ENCODE measurements at places on chromosomes 12 and 14.

- no peak for DNase-seq
Observed at GRCh38 chr14:103141117-103141796, 18.0 kb downstream of the TNFAIP2 start.

- no peak for DNase-seq
Observed at GRCh38 chr12:109736552-109737108, 23.0 kb downstream of the FAM222A start.

DNA sequence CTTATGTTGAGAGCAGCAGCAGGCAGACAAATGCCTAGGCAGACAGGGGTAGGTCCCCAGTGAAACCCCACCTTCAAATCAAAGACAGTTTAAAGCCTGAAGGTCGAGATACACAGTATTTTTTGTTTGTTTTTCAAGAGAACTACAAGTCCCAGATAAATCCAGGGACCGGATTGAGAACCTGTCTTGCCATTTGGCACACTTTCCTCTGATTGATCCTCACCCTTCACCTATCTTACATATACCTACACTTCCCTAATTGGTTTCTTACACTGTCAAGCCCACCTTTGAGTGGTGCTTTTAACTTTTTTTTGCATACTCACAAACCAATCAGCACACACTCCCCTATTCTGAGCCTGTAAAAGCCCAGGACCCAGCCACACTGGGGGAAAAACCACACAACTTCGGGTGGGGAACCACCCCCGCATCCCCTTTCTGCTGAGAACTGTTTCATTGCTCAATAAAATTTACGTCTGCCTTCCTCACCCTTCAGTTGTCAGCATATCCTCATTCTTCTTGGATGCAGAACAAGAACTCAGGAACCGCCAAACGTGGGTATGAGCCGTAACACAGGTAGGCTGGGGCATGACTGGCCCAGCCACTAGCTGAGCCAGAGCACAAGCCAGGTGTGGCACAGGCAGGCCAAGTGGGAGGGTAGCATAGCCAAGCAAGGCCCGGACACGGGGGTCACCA, 11.1 kb downstream of the DICER1 start:
- DNase-seq = no peak

DNA sequence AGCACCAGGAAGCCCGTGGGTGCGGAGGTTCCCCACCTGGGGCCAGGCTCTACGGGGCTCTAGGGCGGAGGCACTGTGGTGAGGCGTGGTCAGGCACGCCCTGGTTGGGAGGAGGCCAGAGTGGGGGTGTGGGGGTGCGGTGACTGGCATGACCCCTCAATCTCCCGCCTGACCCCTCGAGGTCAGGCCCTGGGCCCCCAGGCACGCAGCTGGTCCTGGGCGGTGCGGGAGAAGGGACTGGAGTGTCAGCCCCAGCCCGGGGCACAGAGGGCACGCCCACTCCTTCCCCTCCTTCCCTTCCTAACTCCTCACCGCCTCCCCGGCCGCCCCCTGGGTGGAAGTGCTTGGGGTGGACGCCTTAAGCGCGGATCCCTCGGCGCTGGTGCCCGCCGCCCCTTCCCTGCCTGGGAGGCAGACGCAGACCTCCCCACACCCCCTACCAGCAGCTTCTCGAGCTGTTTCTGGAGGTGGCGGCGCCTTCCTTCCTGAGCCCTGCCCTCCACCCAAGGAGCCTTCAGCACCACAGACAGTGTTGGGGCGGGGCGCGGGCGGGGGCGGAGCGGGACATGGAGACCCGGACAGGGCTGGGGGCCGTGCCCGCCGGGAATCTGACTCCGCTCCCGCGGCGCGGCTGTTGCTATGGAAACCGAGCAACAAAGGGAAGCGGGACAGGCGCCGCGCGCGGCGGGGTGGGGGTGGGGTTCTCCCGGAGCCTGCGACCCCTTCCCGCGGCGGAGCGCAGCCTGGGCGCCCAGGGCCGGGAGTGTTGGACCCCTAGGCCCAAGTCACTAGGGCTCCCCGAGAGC, 741 bp upstream of the CRIP2 start:
- peak; percentile 83 for DNase-seq

DNA sequence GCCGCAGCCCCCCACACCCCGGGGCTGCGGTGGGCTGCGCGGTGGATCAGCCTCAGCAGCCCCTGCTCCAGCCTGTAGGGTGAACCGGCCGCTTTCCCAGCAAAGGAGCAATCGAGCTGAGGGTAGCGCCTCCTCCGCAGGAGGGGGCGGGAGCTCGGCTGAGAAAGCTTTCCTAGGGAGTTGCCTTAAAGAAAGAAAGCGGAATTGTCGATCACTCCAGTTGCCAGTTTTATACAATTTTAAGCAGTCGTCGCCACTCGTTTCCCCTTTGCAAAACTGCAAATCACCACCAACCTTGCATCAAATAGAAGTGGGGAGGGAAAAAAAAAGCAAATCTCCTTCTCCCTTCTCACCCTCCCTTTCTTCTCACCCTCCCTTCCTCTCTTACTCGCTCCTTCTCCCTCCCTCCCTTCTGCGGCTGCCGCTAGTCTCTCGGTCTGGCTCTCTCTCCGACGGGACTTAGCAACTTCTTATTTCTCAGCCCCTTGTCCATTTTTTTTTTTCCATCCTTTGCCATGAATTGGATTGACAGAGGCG, at the start of gene PDE3A:
Gene PDE3A, plus strand, starts transcription at position 424 of the 537 bp plus-strand sequence. CDS start 748 bp downstream, outside the sequence.
- DNase-seq = no peak

DNA sequence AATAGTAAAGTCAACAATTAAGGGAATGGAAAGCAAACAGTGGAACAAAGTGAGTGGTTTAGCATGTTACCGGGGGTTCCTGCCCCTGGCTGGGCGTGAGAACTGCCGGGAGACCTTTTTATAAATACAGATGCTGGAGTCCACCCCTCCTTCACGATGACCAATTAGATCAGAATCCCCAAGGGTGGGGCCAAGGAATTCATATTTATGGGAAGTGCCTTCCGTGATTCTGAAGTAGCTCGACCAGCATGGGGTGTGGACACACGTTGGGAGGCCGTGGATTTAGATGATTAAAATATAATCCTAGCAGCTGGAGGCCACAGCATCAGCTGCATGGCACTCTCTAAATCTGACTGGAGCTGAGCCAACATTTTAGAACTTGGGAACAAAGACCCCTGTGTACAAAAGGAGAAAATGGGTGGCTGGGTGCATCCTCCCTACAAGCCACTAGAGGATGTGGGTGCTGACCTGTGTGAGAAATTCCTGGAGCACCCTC, 87.9 kb downstream of the SRRM4 start:
- DNase-seq = no peak

- DNase-seq = no peak
Observed at GRCh38 chr14:96052541-96053247, 13.5 kb downstream of the C14orf132 start.

- DNase-seq = no peak
Observed at GRCh38 chr14:89574420-89574819, 157.4 kb upstream of the FOXN3 start.

DNA sequence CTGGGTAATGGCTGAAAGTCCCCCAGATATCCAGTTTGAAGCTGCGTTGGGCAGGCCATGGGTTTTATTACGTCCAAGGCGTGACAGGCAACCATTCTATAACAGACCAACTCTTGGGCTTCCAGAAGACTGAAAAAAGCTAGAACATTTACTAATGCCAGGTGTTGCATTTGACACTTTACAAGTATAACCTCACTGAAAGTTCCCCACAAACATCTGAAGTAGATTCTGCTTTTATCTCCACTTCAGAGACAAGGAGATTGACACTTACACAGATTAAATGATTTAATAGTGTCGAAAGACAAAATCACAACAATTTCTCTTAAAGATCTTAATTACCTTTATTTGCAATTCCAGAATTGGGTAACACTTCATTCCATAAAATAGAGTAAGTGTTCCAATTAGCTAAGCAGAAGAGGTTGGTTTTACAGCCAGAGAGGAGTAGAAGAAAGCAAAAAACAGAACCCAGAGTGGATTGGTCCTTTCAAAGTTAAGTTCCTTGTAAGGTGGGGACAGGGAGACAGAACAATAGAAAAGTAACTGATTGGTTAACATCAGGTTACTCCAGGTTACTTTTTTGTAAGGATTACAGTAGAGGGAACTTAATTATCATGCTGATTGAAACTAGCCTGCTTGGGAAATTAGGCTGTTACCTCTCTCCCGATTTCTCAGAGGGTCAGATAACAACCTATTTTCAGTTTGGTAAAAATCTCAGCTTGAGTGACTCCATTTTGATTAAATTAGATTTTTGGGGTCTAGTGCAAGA, 11.3 kb downstream of the SOCS2 start:
- DNase-seq = no peak

GRCh38 chr14:104355101-104356019, 217.0 kb downstream of the KIF26A start:
- DNase-seq = no peak

GRCh38 chr12:127830065-127830460, 436.9 kb upstream of the TMEM132C start:
- no peak for DNase-seq

DNA sequence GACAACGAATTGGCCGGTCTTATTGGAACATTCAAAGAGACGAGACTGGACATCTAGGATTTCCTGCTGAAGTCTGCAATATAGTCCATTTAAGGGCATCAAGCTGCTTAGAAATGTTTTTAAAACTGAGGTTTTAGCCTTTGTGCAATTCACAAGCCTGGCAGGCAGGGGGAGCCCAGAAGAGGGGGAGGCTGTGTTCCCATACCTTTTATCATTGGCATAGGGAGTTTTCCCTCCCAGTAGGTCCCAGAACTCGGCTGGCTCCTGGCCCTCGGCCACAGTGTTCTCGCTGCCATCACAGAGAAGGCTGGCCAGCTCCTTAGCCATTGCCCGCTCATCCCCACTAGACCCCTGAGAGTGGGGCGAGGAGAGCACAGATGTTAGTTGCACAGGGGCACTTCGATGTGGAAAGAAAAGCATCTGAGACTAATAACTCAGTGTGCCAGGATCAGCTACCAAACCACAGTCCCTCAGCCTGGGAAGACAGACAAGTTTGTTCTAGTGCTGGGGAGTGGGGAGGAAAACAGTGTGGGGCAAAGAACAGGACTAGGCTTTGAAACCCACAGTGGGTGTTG, 15.1 kb downstream of the AVIL start:
- no peak for DNase-seq

DNA sequence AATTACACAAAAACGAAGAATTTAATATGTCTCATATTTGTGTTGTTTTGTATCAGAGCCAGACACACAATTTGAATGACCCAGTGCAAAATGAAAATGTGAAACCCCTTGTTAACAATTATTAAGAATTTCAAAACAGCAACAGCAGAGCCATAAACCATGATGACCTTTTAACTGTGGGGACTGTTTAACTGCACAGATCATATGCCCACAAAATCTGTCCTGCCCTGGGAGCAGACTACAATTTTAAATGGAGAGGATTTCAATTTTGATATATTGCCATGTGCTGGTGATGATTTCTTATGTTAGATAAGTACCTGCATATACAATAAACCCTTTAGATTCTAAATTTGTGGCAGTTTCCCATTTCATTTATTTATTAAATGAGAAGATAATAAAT, 455.5 kb upstream of the MGAT4C start:
- DNase-seq = no peak

DNA sequence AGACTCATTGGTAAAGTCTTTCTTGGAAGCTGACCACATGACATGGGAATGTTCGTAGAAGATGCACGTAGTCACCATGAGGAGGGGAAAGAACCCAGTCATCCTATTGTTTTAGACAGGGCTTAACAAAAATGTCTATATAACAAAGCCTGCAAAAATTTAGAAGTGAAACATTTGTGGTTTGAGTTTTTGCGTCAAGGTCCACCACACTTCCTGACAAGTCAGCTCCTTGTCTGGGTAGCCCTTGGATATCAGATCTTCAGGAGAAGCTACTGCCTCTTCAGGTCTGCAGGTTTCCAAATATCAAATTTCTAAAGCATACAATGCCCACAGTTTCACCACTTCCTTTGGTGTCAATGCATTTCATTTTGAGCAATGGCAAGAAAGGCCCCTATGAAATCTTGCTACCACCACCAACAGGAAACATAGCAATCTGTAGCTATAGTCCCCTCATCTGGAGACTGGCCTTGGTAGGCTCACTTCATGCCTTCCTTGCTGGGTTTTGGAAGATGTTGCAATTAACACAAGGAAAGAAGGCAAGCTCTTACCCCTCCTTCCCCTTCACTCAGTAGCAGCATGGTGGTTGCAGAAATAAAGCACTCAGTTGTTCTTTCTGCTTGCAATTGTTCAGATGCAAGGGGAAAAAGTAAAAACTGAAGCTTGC, 235.2 kb downstream of the PCNX1 start:
- no peak for DNase-seq

DNA sequence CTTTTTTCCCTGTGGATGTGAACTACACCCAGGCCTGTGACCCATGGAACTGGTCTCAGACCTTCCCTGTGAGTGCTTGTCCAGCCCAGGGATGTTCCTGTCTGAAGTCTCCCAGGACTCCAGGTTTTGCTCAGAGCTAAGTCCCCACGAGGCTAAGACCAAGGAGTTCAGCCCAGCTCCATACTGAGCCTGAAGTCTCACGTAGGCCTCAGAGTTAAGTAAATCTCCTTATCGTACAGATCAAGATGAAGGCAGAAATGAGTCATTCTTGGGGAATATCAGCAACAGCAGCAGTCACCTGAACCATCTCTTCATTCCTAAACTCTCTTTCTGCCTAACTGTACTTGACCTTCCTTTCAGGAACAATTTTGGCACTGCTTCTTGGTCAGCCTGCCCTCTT, 139.8 kb downstream of the ANO6 start:
- DNase-seq = no peak

DNA sequence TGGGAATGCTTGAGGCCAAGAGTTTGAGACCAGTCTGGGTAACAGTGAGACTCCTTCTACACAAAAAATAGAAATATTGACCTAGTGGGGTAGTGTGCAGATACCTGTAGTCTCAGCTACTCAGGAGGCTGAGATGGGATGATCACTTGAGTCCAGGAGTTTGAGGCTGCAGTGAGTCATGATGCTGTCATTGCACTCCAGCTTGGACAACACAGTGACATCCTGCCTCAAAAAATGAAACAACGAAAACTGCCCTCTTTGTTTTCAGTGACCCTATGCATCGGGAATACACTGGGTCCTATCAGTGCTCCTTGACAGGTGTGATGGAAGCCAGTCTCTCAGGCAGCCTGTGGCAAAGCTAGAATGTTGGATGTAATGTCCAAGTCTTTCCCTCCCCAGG, 311.5 kb upstream of the OR4E1 start:
- no peak for DNase-seq

DNA sequence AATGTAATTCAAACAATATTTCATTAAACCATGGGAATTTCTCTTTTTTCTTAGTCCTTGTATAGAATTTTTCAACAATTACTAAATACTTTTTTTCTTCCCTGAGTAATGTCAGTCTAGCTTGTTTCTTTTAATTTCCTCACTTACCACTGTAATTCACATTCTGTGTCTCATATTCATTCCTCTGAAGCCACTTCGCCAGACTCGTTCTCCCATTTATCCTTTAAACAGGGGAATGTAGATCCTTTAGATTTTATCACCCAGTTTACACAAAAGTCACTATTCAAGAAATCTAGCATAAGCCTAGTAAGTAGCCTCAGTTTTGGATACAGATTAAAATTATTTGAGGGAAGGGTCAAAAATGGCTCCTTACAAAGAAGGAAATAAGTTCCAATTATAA, 6.8 kb downstream of the USP15 start:
- no peak for DNase-seq

- no peak for DNase-seq
Observed at GRCh38 chr14:60349663-60350365, 100.8 kb downstream of the PPM1A start.

Data from GM19239 (cell line).